Endothelial cell of umbilical vein (primary cell): ENCODE measurements at places on chromosomes 16 and 17. TPM values are rescaled to one million over a fixed set of nuclear protein-coding genes. Genes with fewer than 3 reads are reported as not detected.
A peak's percentile ranks its signal among the peaks of the same experiment; 100 is the strongest.

The RMI2 gene
- 7.7 and 11.1 TPM in 2 replicates for total RNA-seq

The BTBD17 gene
- not detected in 2 replicates for total RNA-seq

The SLC12A3 gene
- total RNA-seq, result not detected in 2 replicates

The NPIPA3 gene
- total RNA-seq, result 1.4 and 3.0 TPM in 2 replicates

The CHST4 gene
- total RNA-seq, result not detected in 2 replicates

The DYNLL2 gene
- 17.1 and 19.0 TPM in 2 replicates for total RNA-seq

The ANKRD13B gene
- 21.1 and 22.8 TPM in 2 replicates for total RNA-seq

DNA sequence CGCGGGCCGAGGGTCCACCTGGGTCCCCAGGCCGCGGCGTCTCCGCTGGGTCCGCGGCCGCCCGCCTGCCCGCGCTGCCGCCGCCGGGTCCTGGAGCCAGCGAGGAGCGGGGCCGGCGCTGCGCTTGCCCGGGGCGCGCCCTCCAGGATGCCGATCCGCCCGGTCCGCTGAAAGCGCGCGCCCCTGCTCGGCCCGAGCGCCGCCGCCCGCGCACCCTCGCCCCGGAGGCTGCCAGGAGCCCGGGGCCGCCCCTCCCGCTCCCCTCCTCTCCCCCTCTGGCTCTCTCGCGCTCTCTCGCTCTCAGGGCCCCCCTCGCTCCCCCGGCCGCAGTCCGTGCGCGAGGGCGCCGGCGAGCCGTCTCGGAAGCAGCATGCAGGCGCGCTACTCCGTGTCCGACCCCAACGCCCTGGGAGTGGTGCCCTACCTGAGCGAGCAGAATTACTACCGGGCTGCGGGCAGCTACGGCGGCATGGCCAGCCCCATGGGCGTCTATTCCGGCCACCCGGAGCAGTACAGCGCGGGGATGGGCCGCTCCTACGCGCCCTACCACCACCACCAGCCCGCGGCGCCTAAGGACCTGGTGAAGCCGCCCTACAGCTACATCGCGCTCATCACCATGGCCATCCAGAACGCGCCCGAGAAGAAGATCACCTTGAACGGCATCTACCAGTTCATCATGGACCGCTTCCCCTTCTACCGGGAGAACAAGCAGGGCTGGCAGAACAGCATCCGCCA lies 504 bp downstream of the FOXC2 start:
- peak overlapping the region; percentile 78 for H3K27ac ChIP-seq
- no peaks in the 10 kb centered on the region for H3K27me3 ChIP-seq
- H3K4me1 ChIP-seq, result peaks cover 29% of the 10 kb centered on the region
- peaks cover 5% of the 10 kb centered on the region for H3K36me3 ChIP-seq
- H3K4me3 ChIP-seq, result peak overlapping the region; percentile 82

DNA sequence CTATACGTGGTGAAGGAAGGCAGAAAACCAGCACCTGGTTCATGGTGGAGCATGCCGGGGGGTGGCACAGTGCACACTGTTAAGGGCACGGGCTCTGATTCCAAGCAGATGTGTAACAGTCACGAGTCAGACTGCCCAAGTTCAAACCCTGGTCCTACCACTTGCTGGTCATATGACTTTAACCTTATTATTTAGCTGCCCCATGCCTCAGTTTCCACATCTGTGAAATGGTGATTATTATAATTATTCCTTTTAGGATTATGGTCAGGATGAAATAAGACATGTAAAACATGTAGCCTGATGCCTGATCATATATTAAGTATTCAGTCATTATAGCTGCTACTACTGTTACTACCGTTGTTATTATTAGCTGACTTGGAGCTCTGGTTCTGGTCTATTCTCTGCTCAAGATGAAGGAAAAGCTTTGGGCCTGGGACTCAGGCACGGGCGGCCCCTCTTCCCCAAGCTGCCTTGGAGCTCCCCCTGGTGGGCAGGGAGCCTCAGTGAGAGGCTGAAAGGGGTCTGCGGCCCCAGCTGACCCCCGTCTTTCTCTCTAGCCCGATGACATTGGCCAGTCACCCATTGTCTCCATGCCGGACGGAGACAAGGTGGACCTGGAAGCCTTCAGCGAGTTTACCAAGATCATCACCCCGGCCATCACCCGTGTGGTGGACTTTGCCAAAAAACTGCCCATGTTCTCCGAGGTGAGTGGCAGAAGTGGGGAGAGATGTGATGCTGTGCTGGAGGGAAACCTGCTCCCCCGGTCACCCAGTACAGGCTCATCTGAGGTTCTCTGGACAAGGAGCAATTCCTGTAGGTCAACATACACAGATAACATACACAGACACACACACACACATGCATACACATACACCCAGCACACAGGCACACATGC lies 14.0 kb downstream of the NR1D1 start:
- no peak overlapping the region for H3K27ac ChIP-seq
- DNase-seq, result peak; percentile 40
- H3K36me3 ChIP-seq, result no peaks in the 10 kb centered on the region
- no peak overlapping the region for H3K4me3 ChIP-seq

GRCh38 chr17:75102385-75102821 lies 7.4 kb upstream of the ARMC7 start:
- DNase-seq, result no peak
- H3K27me3 ChIP-seq, result no peaks in the 10 kb centered on the region
- H3K36me3 ChIP-seq, result peaks cover 16% of the 10 kb centered on the region
- no peak overlapping the region for H3K4me3 ChIP-seq
- peaks cover 11% of the 10 kb centered on the region for H3K4me1 ChIP-seq
- no peak overlapping the region for H3K27ac ChIP-seq

DNA sequence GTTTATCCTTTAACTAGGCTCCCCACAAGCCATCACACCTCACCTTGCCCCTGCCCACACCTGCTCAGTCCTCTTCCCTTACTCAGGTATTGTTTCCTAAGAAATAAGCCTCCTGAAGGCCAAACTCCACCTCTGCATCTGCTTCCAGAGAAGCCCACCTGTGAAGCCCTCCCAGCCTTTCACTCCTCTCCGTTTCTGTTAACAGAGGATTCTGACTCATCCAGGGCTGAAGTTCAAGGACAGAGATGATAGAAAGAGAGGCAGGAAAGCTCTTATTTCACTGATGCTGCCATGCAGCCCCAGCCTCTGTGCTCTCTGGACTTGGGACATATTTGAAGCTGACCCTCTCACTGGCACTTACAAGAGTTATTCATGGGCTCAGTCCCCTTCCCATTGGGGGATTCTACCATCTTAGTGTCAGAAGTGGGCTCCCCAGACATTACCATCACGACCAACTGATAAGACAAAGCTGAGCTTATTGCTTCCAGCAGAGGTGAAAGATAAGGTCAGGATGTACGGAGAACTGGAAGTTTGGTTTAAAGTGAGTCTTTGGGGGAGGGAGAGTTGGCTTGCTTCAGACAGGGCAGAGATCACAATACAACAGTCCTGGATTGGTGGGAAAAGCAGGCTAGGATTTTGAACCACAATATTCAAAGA lies 35.3 kb upstream of the XYLT2 start:
- H3K27me3 ChIP-seq, result peaks cover 11% of the 10 kb centered on the region
- no peak overlapping the region for H3K4me3 ChIP-seq
- no peaks in the 10 kb centered on the region for H3K36me3 ChIP-seq
- no peak overlapping the region for H3K27ac ChIP-seq
- no peaks in the 10 kb centered on the region for H3K4me1 ChIP-seq

- peaks cover 9% of the 10 kb centered on the region for H3K4me1 ChIP-seq
- H3K4me3 ChIP-seq, result no peak overlapping the region
- H3K36me3 ChIP-seq, result no peaks in the 10 kb centered on the region
- no peak overlapping the region for H3K27ac ChIP-seq
- no peak for DNase-seq
- H3K27me3 ChIP-seq, result peaks cover 22% of the 10 kb centered on the region
Measured at GRCh38 chr16:2470234-2470601, 879 bp upstream of the NTN3 start.

DNA sequence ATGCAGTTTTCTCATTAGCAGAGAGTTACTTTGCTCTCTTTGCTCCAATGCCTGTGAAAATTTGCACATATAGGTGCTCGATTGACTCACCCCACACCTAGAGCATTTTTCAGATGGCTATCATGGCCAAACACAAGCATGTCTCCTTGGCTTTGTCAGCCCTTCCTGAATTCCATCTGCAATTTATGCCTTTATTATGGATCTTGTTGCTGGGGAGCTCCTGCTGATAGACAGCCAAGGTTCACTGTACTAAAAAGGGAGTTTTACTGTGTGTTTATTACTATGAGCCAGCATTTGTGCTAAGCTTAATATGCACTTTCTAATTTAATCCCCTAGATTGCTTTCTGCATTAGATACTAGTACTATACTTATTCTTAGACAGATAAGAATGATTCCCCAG lies 93.3 kb downstream of the TOX3 start:
- H3K27me3 ChIP-seq, result no peaks in the 10 kb centered on the region
- no peaks in the 10 kb centered on the region for H3K4me1 ChIP-seq
- no peak for DNase-seq
- H3K36me3 ChIP-seq, result no peaks in the 10 kb centered on the region

DNA sequence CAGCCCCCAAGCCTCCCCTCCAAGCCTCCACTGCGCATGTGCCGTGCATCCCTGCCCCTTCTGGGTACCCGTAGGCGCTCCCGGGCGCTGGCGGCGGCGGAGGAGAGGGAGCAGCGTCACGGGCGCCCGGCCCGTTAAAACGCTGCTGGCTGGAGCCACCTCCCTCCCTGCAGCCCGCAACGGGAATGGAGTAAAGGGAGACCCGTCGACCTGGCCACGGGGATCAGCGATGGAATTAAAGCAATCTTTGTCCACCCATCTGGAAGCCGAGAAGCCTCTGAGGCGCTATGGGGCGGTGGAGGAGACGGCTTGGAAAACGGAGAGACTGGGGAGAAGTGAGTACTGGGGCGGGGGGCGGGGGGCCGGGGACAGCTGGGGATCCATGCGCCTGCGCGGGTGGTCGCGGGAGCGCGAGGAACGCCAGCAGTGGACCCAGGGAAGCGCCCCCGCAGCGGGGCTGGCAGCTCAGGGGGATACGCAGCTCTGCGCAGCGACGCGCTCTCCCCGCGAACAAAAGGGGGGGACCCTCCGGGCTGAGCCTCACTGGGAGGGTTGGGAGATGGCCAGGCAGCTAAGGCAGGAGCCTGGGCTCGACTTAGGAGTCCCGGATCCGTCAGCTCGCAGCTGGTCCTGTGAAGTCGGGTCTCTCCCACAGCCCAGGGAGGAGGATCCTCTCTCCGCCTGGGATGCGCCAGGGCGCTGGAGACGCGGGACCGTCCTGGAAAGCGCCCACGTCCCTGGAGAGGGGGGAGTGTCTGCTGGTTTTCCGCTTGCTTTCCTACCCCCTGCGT lies at the start of gene BMERB1:
Gene BMERB1 (plus strand): TSS at position 164 of the 791 bp plus-strand sequence. CDS start 66 bp downstream, at position 230.
- peak within 1 kb of the TSS; percentile 67 for H3K4me3 ChIP-seq
- peaks cover 9% of the 10 kb centered on the region for H3K4me1 ChIP-seq

GRCh38 chr17:77834170-77835115 lies 124.1 kb upstream of the TNRC6C start:
- H3K4me1 ChIP-seq, result peaks cover 31% of the 10 kb centered on the region
- no peak overlapping the region for H3K27ac ChIP-seq
- H3K36me3 ChIP-seq, result no peaks in the 10 kb centered on the region
- peak; percentile 75 for DNase-seq
- H3K27me3 ChIP-seq, result no peaks in the 10 kb centered on the region

GRCh38 chr17:78432226-78433012 lies 54.0 kb downstream of the PGS1 start:
- H3K27me3 ChIP-seq, result no peaks in the 10 kb centered on the region
- H3K36me3 ChIP-seq, result no peaks in the 10 kb centered on the region
- H3K27ac ChIP-seq, result no peak overlapping the region
- H3K4me3 ChIP-seq, result no peak overlapping the region
- no peaks in the 10 kb centered on the region for H3K4me1 ChIP-seq

GRCh38 chr17:83073389-83074063 lies 5.9 kb upstream of the METRNL start:
- H3K36me3 ChIP-seq, result no peaks in the 10 kb centered on the region
- H3K4me3 ChIP-seq, result no peak overlapping the region
- H3K27me3 ChIP-seq, result no peaks in the 10 kb centered on the region
- H3K27ac ChIP-seq, result no peak overlapping the region
- H3K4me1 ChIP-seq, result peaks cover 8% of the 10 kb centered on the region

GRCh38 chr16:5527817-5528216 lies 430.2 kb upstream of the EEF2KMT start:
- no peaks in the 10 kb centered on the region for H3K36me3 ChIP-seq
- H3K4me1 ChIP-seq, result no peaks in the 10 kb centered on the region
- no peaks in the 10 kb centered on the region for H3K27me3 ChIP-seq
- DNase-seq, result no peak
- no peak overlapping the region for H3K4me3 ChIP-seq

GRCh38 chr16:67967183-67967957 lies 1.1 kb downstream of the SLC12A4 start:
- no peaks in the 10 kb centered on the region for H3K36me3 ChIP-seq
- peak overlapping the region; percentile 70 for H3K27ac ChIP-seq
- DNase-seq, result peak; percentile 37
- H3K4me3 ChIP-seq, result peak overlapping the region; percentile 92
- H3K27me3 ChIP-seq, result no peaks in the 10 kb centered on the region
- peaks cover 22% of the 10 kb centered on the region for H3K4me1 ChIP-seq

- H3K4me3 ChIP-seq, result no peak overlapping the region
- H3K4me1 ChIP-seq, result no peaks in the 10 kb centered on the region
- H3K27me3 ChIP-seq, result no peaks in the 10 kb centered on the region
Measured at GRCh38 chr17:34858591-34859565, 102.4 kb downstream of the CCT6B start.

GRCh38 chr16:14609716-14610115 lies 20.3 kb downstream of the PARN start:
- no peaks in the 10 kb centered on the region for H3K27me3 ChIP-seq
- no peak overlapping the region for H3K4me3 ChIP-seq
- no peak for DNase-seq
- peaks cover 10% of the 10 kb centered on the region for H3K36me3 ChIP-seq
- H3K27ac ChIP-seq, result no peak overlapping the region
- H3K4me1 ChIP-seq, result no peaks in the 10 kb centered on the region

DNA sequence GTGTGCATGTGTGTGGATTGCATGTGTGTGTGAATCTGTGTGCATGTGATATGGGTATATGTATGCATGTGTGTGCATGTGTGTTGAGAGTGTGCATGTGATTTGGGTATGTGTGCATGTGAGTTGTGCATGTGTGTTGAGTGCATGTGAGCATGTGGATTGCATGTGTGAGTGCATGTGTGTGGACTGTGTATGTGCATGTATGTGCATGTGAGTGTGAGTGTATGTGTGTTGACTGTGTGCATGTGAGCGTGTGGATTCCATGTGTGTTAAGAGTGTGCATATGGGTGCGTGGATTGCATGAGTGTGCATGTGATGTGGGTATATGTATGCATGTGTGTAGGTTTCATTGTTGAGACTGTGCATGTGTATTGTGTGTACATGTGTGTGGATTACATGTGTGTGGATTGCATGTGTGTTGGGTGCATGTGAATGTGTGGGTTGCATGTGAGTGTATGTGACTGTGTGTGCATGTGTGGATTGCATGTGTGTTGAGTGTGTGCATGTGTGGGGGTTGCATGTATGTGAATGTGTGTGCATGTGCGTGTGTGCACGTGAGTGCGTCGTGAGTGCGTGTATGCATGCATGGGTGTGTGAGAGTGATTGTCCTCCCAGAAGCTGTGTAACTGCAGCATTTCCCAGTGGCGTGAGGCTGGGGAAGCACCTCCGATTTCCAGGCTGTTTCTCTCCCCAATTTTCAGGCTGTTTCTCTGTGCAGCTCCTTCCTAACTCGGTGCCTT lies 19.4 kb downstream of the C1QTNF1 start:
- no peak overlapping the region for H3K4me3 ChIP-seq
- no peaks in the 10 kb centered on the region for H3K36me3 ChIP-seq
- H3K27ac ChIP-seq, result no peak overlapping the region
- H3K4me1 ChIP-seq, result no peaks in the 10 kb centered on the region
